Stimulated activated CD8-positive, alpha-beta memory T cell treated with anti-CD3 and anti-CD28 coated beads, Interleukin-4, amount 100 ng/mL, for 4 hours (primary cell): ENCODE measurements at places on chromosomes 12 and 14.

GRCh38 chr12:97267594-97268202, 194.9 kb upstream of the RMST start:
- DNase-seq, result no peak

- DNase-seq, result no peak
These were observed 3.6 kb upstream of the MDGA2 start for GRCh38 chr14:47678993-47679392.

DNA sequence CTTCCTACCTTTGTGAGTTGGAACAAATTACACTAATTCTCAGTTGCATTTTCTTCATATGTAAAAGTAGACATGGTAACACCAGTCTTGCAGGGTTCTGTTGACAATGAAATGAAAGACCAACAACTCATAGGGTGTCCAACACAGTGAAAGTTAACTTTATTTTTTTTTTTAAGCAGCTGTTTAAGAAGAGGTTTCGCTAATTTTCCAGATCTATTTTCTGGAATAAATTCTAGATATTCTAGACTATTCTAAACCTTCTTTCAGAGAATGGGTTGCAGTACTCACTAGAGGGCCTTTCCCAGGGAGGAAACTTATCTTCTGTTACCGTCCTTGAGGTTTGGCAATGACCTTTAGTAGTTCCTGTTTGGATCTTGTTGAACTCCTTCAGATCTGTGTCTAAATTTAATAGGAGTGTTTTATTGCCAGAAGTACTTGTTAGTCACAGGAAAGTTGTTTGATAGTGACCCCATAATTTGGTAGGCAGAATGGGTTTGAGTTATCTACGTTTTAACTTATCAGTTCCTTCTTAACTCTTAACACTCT, 2.8 kb upstream of the ART4 start:
- no peak for DNase-seq

- DNase-seq, result no peak
These were observed 391.3 kb downstream of the EMP1 start for GRCh38 chr12:13587721-13588390.

- no peak for DNase-seq
These were observed 11.3 kb upstream of the HRK start for GRCh38 chr12:116892349-116893140.

- no peak for DNase-seq
These were observed 98.9 kb downstream of the PRKCH start for GRCh38 chr14:61420326-61420725.

DNA sequence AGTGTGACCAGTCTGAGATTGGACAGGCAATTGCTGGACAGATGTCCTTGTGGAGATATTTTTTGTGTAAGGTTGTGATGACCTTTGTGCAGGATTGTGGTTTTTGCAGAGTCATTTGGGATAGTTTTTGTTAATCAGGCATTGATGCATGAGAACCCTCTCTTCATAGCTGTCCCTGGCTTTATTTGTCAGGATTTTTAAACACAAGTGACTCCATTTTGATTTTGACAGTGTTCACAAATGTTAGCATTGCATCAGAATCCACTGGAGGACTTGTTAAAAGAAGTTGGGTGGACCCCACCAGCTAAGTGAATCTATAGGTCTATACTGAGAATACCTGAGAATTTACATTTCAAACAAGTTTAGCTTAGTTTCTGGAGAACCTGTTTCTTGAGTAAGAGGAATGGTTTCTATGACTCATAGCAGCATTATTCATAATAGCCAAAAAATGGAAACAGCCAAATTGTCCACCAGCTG, 11.8 kb downstream of the FNTB start:
- DNase-seq, result no peak

- no peak for DNase-seq
These were observed 408.9 kb downstream of the SOX5 start for GRCh38 chr12:23540572-23540971.

DNA sequence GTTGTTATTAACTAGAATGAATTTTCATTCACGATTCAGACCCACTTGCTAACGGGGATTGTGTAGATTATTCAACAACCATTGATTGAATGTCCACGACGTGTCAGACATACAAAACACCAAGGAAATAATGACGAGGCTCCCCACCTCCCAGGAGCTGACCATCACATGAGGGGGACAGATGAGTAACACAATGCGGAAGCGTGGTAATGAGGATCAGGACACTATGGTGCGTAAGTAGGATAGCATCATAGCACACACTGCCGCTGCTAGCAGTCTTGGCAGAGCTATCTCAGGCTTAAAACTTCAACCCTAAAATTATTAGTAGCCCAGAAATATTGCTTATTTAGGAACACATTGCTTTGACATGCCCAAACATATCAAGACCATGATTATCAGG, 265.8 kb downstream of the EGLN3 start:
- no peak for DNase-seq

- no peak for DNase-seq
These were observed 11.9 kb downstream of the GLTP start for GRCh38 chr12:109868182-109869051.

GRCh38 chr14:89757313-89757939, 197.1 kb downstream of the EFCAB11 start:
- no peak for DNase-seq

- DNase-seq, result no peak
These were observed 74.4 kb downstream of the PRIMA1 start for GRCh38 chr14:93713726-93714405.

GRCh38 chr12:12521044-12521485, 41.6 kb downstream of the DUSP16 start:
- no peak for DNase-seq

- no peak for DNase-seq
These were observed 127.3 kb upstream of the HIF1A start for GRCh38 chr14:61567838-61568571.

- no peak for DNase-seq
These were observed 22.9 kb downstream of the NDUFA12 start for GRCh38 chr12:94980577-94980976.

DNA sequence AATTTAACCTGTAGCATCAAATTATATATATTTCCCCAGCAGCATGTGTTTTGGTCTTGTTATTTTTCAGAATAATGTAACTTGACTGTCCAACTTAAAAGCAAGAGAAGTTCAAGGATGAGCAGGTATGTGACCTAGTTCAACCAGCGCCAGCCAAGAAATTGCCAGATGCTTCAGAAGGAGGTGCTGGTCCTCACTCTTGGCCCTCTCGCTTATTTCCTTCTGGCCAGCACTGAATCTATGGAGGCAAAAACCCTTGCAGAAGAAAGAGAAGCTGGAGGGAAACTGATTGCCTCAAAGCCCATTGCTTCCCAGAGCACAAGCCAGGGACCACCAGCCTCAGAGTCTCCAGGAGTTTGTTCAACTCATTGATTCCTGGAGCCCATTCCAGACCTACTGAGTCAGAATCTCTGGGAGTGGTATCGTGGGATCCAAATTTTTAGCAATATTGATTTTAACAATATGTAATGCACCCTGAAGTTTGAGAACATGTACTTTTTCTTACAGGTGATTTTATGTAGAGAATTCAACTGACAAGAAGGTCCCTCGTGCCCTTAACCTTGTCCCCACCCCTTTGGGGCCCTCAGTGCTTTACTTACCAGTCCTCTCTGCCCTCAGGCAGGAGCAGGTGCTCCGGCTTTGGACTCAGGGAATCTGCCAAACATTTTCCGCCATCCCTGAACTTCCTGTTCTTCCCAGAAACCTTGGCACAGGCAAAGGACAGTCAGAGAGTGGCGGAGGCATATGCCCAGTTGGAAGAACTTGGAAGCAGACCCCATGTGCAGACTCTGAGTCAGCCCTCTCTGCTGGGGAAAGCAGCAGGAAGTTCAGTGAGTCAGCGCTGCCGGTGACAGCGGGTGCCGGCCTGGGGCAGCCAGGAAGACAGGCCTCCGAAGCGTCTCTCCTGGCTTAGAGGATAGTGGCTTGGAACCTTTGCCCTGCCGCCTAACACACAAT, 10.4 kb downstream of the BEST3 start:
- no peak for DNase-seq

DNA sequence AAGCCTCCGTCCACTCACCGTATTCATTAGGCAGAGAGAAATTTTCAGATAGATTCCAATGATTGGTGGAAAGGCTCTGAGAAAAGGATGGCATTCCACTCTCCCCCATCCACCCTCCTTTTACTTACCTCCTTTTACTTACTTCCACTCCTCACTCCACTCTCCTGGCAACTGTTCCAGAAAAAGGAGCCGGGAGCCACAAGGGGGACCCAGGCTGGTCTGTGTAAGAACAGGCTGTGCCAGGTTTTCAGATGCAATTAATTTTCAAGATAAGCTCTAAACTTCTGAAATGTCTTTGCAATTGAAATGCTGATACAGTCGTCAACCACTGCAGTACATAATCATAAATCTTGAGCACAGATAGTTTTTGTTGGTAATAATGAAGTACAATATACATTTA, 248.8 kb downstream of the ANO6 start:
- no peak for DNase-seq

DNA sequence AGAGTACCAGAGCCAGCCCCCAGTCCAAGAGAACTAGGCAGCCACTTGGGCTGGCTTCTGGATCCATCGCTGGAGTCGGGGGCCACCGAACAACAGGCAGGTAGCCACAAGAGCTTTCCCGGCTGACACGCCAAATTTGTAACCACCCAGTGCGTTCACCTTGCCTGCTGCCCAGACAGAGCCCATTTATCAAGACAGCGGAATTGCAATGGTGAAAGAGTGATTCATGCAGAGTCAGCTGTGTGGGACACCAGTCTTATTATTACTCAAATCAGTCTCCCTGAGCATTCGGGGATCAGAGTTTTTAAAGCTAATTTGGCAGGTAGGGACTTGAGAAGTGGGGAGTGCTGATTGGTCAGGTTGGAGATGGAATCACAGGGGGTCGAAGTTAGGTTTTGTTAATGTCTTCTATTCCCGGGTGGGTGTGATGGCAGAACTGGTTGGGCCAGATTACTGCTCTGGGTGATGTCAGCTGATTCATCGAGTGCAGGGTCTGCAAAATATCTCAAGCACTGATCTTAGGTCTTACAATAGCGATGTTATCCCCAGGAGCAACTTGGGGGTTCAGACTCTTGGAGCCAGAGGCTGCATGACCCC, 64.3 kb downstream of the PDE6H start:
- DNase-seq, result no peak
